ENCODE measurements at places on chromosomes 16 and 17.
A peak's percentile ranks its signal among the peaks of the same experiment; 100 is the strongest.

GRCh38 chr16:31329671-31330552 is 25.1 kb upstream of the ITGAX start:
- no peak for DNase-seq

DNA sequence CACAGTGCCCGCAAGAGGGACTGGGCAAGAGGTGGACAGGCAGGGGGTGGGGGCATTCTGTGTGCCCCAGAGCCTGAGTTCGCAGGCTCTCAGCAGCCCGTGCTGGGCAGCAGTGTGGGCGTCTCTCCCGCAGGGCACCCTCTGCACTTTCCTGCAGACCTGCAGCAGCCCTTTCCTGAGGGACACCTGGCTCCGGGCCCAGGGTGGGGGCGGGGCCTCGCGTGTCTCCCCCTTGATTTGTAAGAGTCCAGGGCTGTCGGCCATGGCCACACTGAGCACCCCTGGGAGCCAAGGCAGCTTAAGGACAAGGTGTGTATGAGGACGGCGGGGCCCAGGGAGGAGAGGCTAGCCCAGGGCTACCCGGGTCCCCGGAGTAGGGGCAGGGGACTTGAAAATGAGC is 33.4 kb upstream of the SLC38A10 start:
- DNase-seq: no peak

- no peak for DNase-seq
Observed at GRCh38 chr17:5840811-5841446, 229.2 kb upstream of the WSCD1 start.

DNA sequence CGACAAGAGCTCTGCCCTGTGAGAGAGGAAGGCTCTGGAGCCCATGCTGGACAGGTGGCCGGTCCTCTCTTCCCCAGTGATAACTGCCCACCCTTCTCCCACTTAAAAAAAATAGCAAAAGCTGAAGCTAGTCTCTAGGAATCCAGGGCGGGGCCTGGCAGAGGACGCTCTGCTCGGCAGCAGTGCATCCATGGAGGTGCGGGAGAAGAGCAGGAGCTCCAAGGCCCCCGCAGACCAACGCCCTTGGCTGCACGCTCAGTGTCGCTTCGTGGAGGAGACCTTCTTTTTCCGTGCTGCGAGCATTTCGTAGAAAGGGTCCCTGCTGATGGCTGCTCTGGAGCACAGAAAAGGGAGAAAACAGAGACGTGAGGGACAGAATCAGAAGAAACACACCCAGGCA is 98.6 kb upstream of the DNAH17 start:
- no peak for DNase-seq

GRCh38 chr16:23064639-23065038 is 84.6 kb downstream of the USP31 start:
- DNase-seq: no peak

DNA sequence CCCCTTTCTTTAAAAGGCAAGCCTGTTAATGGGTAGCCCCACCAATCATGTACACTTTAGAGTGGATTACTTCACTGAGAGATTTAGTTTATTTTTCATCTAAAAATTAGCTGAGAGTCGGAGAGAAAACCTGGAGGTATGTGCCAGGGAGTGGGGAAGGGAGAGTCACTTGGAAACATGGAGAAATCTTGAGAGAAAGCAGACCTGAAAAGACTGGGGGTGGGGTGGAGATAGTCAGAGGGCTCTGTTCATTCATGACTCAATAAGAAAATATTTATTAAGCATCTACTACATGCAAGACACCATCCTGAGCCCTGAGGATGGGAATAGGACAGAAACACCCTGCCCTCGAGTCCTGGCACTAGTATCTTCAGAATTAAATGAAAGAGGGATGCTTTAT is 27.4 kb upstream of the RCVRN start:
- DNase-seq: no peak

- no peak for DNase-seq
Observed at GRCh38 chr17:3894911-3895343, 2.1 kb upstream of the CAMKK1 start.

GRCh38 chr16:2915196-2915929 is 3.6 kb downstream of the FLYWCH1 start:
- no peak for DNase-seq

GRCh38 chr16:28082624-28083023 is 19.1 kb upstream of the GSG1L start:
- DNase-seq: no peak

DNA sequence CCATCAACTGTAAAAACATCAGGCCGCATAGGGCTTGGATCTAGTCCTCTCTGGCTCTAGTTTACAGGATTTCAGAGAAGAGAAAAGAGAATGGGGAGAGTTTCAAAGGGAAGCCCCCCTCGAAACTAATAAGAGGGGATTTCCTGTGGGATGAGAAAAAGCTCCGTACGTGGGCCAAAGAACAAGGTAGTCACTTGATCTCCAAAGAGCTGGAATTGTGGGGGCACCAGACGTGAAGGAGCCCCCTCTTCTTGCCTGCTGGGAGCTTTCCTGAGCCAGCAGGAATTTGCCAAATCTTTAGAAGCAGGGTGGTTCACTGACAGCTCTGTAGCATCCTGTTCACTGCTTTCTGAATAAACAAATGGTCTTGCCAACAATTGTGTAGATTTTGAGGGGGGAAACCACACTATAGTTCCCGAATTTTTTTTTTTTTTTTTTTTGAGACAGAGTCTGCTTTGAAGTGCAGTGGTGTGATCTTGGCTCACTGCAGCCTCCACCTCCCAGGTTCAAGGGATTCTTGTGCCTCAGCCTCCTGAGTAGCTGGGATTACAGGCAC is 7.0 kb upstream of the TMIGD1 start:
- peak; percentile 22 for DNase-seq

DNA sequence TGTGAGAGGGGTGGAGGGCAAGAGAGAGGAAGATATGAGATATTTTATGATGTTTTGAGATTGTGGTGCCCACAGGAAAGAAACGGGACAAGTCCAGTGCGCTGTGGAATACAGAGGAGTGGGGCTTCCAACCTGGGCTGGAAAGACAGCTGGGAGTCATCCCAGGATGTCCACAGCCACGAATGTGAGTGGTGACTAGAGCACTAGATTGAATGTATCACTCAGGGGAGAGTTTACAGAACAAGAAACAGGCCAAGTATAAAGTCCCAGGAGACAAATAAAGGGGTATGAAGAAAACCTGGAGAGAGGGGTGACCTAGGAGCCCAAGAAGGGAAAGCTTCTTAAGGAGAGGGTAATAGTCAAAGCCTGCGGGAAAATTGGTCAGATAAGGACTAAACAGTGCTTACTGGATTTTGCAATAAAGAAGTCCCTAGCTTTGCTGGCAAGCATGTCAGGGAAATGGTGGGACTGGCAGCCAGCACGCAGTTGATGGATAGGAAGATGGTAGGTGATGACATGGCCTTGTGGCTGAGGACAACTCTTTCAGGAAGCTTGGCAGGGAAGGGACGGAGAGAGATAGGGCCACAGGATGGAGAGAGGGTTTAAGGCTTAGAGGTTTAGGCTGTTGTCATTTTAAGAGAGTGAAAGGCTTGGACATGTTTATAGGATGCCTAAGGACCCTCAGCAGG is 114.5 kb downstream of the AXIN2 start:
- DNase-seq: no peak

DNA sequence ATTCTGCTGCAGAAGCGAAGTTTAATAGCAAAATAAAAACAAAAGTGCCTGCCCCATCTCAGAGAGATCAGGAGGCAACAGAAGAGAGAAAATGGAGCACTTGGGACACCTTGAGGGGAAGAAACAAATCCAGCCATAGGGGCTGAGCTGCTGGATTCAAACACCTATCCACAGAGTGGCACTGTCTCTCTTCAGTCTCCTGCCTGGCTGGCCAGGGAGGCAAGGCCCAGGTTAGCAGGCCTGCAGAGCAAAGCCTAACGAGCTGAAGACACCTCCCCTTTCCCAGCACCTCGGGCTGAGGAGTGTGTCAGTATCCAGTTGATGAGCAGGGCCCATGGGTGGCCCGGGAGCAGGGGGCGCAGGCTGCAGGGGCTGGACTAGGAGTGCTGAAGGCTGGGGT is 8.8 kb upstream of the KRT31 start:
- no peak for DNase-seq

DNA sequence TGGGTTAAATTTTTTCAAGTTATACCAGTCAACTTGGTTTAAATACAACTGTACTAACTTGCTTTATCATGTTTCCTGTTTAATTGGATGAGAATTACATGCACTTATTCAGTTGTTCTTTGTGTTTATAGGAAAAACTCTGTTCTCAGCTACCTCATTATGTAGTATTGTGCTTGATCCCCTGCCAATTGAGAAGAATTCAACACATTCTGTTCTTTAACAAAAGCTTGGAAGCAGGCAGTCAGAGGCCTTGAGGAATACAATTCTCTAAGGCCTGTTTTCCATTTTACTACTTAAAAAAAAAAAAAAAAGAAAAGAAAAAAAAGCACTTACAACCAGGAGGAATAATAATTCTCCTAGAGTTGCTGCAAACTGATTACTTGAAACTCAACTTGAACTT is 60.6 kb upstream of the CMIP start:
- DNase-seq: no peak

GRCh38 chr17:19672009-19672750 is 23.6 kb downstream of the ALDH3A2 start:
- DNase-seq: peak; percentile 16

DNA sequence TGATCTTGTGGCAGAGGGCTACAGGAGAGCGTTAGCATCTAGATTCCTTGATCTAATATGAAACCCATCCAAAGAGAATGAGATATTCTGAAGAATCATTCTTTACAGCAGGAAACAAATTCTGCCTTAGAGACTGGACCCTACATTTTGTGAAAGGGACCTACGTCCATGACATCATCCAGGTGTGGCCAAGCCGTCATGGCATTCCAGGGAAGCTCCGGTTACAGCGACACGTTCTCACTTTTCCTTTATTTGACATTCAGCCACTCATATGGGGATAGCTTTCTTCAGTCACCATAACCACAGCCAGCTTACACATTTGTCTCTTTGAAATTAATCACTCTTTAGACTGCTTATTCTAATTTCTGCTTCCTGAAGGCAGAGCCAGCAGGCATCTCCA is 408.1 kb downstream of the XYLT1 start:
- no peak for DNase-seq

- DNase-seq: no peak
Observed at GRCh38 chr16:81198635-81199034, 39.9 kb upstream of the BCO1 start.

DNA sequence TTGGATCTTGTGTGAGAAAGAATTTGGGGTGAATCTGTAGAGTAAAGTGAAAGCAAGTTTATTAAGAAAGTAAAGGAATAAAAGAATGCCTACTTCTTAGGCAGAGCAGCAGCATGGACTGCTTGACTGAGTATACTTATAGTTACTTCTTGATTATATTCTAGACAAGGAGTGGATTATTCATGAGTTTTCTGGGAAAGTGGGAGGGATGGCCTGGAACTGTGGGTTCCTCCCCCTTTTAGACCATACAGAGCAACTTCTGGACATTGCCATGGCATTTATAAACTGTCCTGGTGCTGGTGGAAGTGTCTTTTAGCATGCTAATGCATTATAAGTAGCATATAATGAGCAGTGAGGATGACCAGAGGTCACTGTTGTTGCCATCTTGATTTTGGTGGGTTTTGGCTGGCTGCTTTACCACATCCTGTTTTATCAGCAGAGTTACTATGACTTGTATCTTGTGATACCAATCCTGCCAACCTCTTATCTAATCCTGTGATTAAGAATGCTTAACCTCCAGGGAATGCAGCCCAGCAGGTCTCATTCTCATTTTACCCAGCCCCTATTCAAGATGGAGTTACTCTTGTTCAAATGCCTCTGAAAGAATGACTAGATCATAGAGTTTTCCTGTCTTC is 58.7 kb downstream of the HSD17B2 start:
- DNase-seq: no peak

DNA sequence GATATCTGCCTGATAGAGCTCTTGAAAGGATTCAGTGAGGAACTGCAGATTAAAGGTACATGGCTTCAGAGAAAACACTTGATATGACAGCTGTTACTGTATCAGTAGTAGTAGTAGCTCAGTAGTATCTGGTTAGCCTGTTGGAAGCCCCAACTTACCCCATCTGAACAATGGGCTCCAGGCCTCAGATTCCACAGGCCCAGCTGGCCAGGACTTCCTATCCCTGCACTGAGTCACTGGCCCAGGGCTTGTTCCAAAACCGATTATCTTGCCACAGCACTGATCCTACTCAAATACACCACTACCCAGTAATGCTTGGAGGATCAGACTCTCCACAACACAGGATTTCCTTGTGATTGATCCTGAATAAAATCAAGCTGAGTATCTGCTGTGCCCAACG is 32.6 kb downstream of the DCUN1D3 start:
- no peak for DNase-seq

- DNase-seq: no peak
Observed at GRCh38 chr17:73179387-73179786, 13.5 kb upstream of the COG1 start.

- no peak for DNase-seq
Observed at GRCh38 chr17:53630115-53630514, 192.6 kb upstream of the KIF2B start.

- no peak for DNase-seq
Observed at GRCh38 chr17:75059369-75060345, 12.6 kb downstream of the KCTD2 start.

GRCh38 chr17:17693253-17694168 is 12.3 kb downstream of the RAI1 start:
- peak; percentile 78 for DNase-seq

- no peak for DNase-seq
Observed at GRCh38 chr16:54873071-54873470, 57.6 kb upstream of the IRX5 start.

- no peak for DNase-seq
Observed at GRCh38 chr17:38600906-38601305, 4.8 kb downstream of the SRCIN1 start.

- DNase-seq: no peak
Observed at GRCh38 chr17:43070257-43070656, 45.2 kb downstream of the RND2 start.

DNA sequence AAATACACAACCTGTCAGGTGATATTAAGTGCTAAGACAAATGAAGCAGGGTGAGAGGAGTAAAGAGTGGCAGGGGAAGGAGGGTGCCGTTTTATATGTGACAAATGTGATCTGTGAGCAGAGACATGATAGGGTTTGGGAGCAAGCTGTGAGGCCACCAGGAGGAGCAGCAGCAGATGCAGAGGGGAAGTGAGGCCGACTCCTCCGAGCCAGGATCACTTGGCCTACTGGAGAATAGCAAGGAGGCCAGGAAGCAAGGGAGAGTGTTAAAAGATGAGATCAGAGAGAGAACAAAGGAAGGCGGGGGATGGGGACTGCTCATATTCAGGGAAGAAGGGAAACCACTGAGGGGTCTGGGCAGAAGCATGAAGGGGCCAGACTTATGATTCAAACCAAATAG is 129.4 kb downstream of the TANGO6 start:
- DNase-seq: no peak

Measured in right kidney (tissue), 9 donors.